Stimulated activated CD4-positive, alpha-beta T cell treated with anti-CD3 and anti-CD28 coated beads, Interleukin-1b, Interleukin-23, amount 100 ng/mL, for 4 hours (primary cell): ENCODE measurements at places on chromosomes 3 and 15.

DNA sequence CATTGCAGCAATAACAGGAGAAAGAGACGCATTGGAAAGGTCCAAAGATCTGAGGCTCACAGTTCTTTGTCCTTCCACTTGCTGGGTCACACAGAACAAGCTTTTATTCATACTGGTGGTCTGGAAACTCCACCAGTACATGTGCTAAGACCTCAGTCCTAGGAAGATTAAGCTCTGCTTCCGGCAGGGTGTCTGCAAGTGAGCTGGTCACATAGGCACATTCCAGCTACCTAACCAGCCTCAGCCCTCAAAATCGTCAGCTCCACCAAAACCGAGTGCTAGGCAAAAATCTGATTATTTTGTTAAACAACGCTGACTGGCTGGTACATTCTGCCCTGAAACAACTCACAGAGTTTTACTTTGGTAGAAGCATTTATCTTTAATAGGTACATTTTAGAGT lies 2.2 kb downstream of the ZBED2 start:
- DNase-seq: no peak

DNA sequence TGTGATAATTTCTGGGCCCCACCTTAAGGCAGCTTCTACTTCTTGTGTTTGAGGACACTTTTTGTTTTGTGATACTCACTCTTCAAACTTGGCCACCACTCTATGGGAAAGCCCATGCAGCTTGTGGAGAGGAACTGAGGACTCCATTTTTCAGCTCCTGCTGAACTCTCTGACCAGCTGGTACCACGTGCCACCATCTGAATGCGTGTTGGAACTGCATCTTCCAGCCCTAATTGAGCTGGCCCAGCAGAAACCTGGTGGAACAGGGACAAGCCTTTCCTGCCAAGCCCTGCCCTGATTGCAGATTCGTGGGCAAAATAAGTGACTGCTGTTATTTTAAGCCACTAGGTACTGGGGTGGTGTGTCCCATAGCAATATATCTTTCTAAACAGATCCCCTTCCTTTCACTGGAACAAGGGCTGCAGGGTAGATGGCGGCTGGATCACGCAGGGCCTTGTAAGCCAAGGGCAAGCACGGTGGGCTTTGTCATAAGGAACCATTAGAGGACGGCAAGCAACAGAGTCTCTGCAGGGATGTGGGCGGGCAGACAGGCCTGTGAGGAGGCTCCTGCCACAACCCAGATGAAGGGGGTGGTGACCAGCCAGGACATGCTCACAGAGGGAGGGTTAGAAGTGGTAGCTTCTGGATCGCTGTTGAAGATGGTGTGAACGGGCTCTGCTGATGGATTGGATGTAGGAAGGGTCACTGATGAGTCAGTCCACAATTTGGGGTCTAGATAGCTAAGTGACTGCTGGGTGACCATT lies 9.5 kb downstream of the H1-8 start:
- no peak for DNase-seq

DNA sequence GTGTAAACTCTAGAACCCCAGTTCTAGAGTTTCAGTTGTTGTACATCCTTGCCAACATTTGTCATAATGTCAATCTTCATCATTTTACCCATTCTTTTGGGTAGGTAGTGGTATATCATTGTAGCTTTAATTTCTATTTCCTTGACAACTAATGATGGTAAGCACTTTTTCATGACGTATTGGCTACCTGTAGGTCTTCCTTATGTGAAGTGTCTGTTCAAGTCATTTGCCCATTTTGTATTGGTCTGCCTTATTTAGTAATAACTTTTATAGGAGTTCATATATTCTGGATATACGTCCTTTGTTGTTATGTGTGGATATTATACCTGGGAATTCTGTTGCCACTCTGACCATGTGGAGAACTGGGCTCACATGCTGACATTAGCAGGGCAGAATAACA lies 73.8 kb upstream of the ACTC1 start:
- no peak for DNase-seq

- DNase-seq: no peak
These were observed 10.1 kb downstream of the CCNB2 start for GRCh38 chr15:59115047-59115446.

GRCh38 chr3:63497641-63498040 lies 154.8 kb upstream of the SNTN start:
- DNase-seq: no peak

GRCh38 chr3:73136941-73137340 lies 75.5 kb downstream of the EBLN2 start:
- no peak for DNase-seq
